ENCODE measurements at places on chromosomes 5 and 9.

DNA sequence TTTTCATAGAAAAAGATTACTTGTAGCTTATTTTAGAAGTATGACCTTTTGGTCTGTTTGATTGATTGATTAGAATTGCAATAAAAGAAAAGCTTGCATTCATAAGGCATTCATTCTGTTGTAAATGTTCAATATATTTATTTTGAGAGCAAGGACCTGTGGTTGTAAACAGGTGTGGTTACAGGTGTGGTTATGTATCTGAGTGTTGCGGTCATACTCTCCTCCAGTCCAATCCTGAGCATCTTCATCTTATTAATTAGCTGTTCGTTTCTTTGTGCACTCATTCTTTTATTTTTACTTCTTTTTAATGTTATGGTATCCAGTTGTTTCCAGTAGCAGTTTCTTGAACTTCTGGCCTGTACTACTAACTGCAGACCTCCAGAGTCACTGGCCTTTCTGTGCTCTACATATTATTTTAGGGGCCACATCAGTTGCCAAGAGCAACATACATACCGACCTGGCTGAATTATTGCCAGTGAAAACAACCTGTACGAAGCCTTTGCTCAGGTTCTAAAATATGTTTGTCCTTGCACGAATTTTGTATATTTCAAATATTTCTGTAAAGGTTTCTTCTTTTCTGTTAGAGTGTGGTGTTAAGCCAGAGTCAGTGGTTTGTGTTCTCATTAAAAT lies 128.7 kb downstream of the CDC42SE2 start:
- no peak for DNase-seq

GRCh38 chr5:61666064-61666621 lies 334.1 kb downstream of the ZSWIM6 start:
- no peak for DNase-seq

DNA sequence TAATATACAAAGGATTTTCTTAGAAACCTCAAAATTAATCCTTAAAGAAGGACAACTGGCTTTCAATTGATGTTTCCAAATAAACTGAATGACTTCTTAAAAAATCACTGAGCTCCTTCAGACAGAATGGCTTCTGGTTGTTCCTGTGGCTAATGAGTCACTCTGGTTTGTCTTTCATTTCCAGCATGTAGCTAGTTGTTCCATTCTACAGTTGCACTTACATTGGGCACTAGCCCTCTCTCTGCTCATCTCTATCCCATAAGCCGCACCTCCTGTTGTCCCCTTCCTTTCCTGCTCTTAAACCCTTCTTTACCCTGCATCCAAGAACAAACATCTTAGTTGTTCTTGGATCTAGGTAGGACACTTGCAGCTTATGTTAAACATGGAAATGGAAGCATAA lies 235.3 kb upstream of the HAPLN1 start:
- DNase-seq: no peak

- DNase-seq: peak; percentile 35
These were observed 1.3 kb downstream of the ZNF131 start for GRCh38 chr5:43121913-43122484.

- no peak for DNase-seq
These were observed 298.8 kb downstream of the NSG2 start for GRCh38 chr5:174344335-174344734.

DNA sequence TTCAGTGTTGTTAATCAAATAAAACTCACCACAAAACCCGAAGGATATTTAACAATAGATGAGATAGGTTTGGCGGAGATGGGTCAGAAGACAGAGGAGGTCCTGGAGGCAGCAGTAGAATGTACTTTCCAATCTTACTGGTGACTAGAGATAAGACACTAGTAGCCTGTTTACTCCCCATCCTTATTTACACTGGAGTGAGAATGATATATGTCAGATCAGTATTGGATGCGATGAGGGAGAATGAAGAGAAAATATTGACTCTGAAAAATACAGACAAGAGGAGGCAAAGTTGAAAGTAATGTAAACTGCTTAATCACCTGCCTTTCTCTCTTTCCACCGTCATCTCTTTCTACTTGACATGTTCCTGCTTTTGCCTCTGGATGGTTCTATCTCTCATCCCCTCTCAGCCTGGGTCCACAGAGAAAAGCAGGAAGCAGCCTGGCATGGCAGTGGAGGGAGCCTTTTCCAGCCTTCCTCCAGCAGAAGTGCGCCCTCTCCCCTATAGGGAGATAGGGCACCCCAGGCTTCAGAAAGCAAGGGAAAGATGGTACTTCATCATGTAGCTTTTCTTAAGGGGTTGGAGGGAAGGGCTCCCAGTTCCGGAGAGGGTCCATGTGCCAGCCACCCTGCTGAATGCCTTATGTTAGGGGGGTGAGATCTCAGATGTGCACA lies 11.1 kb downstream of the PALM2AKAP2 start:
- DNase-seq: no peak

GRCh38 chr5:121144764-121145163 lies 680.7 kb downstream of the PRR16 start:
- DNase-seq: no peak

GRCh38 chr5:168654211-168654721 lies 75.1 kb upstream of the PANK3 start:
- no peak for DNase-seq

DNA sequence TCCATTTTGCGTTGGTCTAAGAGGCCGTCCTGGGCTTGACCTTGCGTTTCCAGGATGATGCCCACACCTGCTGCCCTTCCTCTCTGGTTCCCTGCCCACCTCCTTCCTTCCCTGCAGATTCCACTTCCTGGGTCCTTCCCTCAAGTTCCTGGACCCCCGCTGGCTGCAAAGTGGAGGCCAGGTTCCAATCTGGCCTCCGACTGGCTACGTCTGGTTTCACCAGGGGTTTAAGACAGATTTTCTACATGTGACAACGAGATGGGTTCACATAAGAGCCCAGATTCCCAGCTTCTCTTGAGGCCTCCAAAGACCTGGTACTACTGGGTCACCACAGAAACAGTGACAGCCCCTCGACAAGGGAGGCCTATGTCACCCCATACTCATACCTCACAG lies 2.1 kb downstream of the MGAT4B start:
- no peak for DNase-seq

DNA sequence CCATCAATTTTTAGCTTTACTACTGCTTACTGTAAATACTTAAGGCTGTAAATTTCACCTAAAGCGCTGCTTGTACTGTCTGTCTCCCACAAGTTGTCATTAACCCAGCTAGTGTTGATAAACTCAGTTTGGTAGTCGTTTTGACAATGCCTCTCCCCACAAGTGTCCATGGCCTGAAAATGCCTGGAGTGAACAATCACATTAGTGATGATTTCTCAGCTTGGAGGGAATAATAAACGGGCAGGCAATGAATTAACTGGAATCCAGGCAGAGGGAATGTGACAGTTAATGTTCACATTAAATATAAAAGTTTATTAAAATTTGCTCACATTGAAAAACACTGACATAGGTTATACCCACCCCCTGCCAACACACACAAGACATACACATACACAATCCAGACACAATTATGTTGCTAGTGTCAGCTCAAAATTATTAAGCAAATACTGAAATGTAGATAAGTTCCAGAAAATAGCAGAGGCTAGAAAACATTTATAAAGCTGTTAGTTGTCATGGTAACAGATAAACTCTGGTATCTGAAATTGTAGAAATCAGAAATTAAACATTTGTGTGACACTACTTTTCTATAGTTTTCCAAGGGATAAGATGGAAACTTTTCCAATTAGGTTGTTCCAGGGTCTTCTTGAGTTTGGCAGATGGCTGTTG lies 341.9 kb downstream of the DIRAS2 start:
- no peak for DNase-seq

- DNase-seq: no peak
These were observed 217.0 kb downstream of the GAS1 start for GRCh38 chr9:86730163-86730928.

Data from activated CD4-positive, alpha-beta T cell treated with anti-CD3 and anti-CD28 coated beads, Interleukin-2, amount 50 U/mL, for 16 hours (primary cell).